ENCODE measurements at places on chromosomes 3 and 15.

DNA sequence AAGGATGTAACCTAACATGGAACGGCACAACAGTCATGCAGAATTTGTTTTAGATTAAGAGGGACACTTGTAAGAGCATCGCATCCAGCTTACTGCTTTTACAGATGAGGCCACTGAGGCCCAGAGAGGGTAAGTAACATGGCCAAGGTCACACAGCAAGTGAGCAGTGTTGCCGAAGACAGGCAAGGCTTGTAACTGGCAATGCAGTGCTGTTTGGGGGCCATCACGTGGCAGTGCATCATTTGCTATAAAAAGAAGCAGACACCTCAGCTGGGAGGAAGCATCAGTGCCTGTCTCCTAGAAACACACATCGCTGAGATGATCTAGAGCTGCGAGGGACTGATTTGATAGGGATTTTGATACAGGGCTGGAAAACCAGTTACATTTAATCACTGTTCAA lies 108.2 kb upstream of the PROK2 start:
- DNase-seq = no peak

DNA sequence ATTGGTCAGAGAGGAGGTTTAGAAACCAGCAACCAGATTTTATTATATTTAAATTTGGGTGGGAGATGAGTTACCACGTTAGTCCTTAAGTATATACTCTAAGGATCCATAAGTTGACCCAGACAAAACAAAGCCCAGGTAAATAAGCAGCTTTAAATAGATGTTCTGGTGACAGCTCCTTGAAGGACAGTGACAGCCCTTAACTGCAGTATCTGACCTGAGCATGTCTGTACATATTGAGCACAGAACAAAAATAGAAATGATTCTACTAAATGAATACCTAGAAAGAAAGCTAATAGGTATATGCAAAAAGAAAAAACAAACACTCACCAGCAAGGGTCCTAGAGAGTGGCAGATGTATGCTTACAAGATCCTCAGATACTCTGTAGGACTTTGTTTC lies 63.0 kb downstream of the UBR1 start:
- no peak for DNase-seq

- DNase-seq = no peak
Observed at GRCh38 chr3:72105306-72105705, 320.4 kb upstream of the PROK2 start.

GRCh38 chr3:194573680-194574437 lies 59.4 kb downstream of the TMEM44 start:
- DNase-seq = no peak

DNA sequence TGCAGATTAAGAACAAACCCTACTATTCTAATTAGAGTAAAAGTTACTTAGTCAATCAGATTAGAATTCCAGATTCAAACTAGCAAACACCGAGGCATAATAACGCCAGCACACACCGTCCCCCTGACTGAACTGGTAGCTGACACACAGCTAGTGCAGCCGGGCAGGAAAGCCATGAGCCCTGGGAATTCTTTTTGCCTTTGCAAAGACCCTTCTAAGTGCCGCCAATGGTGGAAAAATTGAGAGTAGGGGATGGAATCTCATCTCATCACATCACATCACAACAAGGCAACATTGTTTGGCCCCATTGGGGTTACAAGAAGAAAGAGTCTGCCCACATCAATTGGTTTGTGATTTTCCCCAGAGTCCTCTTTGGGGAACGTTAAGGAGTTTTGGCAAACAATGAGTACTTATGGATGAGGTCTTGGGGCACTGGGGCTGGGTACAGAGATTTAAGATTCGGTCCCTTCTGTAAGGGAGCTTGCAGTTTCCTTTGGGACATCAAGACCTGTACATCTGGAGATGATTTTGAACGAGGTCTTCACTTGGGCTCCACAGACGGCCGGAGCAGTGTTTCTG lies 120.4 kb upstream of the MEF2A start:
- DNase-seq = no peak

GRCh38 chr15:41661518-41662225 lies 1.5 kb downstream of the MGA start:
- peak; percentile 49 for DNase-seq

- DNase-seq = no peak
Observed at GRCh38 chr15:44308415-44308814, 19.9 kb downstream of the GOLM2 start.

- no peak for DNase-seq
Observed at GRCh38 chr3:43758592-43759225, 68.0 kb downstream of the ABHD5 start.

- no peak for DNase-seq
Observed at GRCh38 chr3:170102431-170102830, 64.6 kb downstream of the GPR160 start.

DNA sequence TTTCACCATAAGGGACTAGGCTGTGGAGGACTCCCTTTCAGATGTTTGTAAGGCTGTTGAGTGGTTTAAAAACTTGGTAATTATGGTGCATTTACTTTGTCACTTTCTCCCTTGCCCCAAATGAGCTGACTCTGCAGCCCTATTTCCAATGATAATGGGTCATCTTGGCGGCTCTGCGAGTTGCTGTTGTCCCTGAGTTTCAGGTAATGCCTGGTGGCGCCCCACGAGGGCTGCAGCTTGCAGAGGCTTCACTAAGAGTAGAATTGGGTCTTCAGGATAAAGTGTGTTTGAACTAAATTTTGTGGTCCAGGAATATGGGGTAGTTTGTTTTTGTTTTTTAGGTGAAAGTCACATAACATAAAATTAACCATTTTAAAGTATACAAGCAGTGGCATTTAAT lies 450.1 kb upstream of the CFAP20DC start:
- no peak for DNase-seq

- no peak for DNase-seq
Observed at GRCh38 chr3:93994056-93994455, 14.1 kb downstream of the ARL13B start.

DNA sequence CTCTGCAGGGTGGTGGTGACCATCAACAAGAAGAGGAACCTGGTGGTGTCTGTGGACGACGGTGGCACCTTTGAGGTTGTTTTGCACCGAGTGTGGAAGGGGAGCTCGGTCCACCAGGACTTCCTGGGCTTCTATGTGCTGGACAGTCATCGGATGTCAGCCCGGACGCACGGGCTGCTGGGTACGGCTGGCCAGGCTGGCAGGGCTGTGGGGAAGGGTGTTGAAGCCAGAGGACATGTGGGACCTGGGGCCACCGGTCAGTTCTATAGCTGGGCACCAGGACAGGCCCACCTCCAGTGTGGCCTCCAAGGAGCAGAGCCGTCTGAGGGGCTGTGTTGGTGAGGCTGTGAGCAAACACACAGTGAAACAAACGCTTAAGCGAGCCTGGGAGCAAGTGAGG lies 3.9 kb upstream of the ITIH3 start:
- DNase-seq = no peak

- DNase-seq = no peak
Observed at GRCh38 chr3:16355828-16356227, 90.8 kb downstream of the OXNAD1 start.

- DNase-seq = no peak
Observed at GRCh38 chr3:9619180-9619579, 30.1 kb upstream of the MTMR14 start.

DNA sequence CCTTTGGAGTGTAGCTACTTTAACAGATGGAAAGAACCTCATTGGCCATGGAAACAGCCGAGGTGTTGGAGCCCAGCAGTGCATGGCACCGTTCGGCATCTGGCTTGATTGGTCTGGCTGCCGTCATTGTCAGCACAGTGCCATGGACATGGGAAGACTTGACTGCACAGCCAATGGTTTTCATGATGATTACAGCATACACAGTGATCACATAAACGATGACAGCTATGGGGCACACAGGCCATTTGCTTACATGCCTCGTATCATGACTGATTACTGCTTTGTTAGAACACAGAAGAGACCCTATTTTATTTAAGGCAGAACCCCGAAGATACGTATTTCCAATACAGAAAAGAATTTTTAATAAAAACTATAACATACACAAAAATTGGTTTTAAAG lies 44.1 kb downstream of the PGPEP1L start:
- no peak for DNase-seq

GRCh38 chr3:98966862-98967546 lies 65.5 kb upstream of the DCBLD2 start:
- no peak for DNase-seq

GRCh38 chr3:115255197-115255585 lies 108.1 kb upstream of the ZBTB20 start:
- no peak for DNase-seq

GRCh38 chr3:51522273-51522962 lies 16.1 kb upstream of the RAD54L2 start:
- no peak for DNase-seq

DNA sequence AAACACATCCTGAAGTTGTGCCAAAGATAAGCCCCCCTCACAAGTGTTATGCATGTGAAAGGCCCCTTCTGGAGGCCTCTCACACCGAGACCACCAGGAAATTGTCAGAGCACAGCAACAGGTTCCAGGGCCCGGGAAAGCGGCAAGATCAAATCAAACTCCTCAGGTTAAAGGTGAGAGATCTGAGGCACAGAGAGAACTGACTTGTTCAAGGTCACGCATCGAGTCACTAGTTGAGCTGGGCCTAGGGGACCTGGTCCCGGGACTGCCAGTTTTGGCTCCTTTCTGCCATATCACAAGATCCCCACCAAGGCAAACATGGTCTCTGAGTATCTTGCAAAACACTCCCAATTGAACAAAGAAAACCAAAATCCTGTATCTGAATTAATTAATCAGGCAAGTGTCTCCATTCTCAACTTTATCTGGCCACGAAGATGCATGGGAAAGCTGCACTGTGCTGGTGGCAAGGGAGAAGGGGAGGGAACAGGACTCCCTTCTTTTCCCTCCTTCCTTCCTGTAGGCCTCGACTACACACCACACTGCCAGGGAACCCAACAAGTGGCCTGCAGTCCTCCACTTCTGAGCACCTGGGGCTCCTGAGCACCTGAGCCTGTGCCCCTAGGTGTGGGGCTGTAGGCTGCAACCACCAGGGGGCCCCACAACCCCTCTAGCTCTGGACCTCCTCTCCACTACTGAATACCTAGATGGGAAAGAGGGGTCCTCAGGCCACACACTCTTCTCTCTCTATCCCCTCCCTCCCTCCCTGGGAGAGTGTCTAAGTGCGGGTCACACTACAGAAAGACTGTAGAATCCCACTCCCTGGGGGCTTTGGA lies 37.3 kb downstream of the ANP32A start:
- no peak for DNase-seq
